ENCODE measurements at places on chromosomes 7 and 10.

GRCh38 chr10:69738858-69739435 is 62.8 kb upstream of the COL13A1 start:
- no peak for DNase-seq

GRCh38 chr7:82534684-82535083 is 91.1 kb upstream of the CACNA2D1 start:
- DNase-seq = no peak

GRCh38 chr10:83725567-83725966 is 413.7 kb upstream of the GHITM start:
- no peak for DNase-seq

DNA sequence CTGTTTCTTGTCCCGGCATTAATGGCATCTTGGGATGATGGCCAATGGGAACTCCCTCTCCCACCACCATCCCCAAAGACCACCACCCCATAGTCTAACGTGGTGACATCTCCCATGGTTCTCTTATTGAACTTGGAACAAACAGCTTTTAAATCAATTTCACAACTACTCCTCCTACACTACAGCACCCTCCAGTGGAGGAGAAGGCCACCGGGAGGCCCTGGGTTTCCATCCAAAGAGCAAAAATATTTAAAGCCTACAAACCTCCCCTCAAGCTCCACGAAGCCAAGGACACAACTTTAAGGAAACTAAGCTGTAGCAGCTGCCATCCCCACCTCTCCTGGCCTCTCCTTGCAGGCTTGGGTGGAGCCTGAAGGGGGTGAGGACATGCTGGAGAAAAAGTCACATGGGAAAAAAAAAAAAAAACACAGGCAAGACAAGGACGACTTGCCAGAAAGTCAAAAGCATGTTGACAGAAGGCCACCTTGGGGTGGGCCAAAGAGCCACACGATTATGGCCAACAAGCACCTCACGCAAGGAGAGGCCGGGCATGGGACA is 94.0 kb upstream of the LANCL2 start:
- no peak for DNase-seq

DNA sequence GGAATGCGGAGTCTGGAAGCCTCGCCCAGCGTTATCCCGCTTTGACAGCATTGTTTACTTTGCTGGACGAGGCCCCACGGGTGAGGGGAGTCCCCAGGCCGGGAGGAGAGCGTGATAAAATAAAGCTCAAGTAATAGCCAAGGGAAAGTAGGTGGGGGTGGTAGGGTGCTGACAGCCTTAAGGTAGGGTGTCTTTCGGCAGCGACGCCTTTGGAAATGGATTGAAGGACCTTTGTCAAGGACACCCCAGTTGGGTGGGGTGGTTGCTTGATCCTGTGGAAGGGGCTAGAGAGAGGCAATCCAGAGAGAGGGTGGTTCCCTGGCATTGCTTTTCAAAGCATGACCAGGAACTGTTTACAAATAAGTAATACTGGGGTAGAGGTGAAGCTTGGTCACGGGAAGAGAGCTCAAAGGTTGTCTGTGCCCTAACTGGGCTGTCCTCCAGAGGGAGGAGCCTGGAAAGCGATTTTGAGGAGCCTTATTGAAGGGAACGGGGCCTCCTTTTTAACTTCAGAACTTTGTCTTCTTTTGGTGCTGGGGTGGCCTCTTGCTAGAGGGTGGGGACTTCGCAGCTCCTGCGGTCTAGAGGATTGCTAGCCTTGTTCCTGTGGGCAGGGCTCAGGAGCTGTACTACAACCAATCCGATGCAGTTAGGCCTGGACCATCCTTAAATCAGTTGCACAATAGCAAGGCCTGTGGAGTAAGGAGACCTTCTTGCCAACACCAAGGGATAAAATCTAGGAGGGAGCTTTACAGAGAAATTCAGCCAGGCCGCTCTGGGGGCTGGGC is 1.3 kb downstream of the EIF4EBP2 start:
- no peak for DNase-seq

DNA sequence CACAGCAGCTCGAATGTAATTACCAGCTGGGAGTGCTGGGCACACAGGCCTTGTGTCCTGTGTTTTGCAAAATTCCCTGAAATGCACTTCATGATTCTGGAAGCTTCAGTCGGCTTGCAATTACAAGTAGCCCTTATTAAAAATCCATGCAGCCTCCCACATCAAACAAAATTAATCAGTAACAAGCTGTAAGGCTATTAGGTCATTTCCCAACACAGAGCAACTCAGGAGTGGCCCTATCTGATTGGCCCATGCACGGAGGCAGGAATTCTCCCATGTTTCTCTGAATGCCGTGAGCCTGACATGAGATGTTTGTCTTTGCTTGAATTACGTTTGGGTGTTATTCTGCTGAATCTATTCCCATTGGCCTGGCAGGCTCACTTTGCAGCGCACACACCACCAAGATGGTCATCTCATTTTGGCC is 36.9 kb downstream of the FOXL3 start:
- no peak for DNase-seq

DNA sequence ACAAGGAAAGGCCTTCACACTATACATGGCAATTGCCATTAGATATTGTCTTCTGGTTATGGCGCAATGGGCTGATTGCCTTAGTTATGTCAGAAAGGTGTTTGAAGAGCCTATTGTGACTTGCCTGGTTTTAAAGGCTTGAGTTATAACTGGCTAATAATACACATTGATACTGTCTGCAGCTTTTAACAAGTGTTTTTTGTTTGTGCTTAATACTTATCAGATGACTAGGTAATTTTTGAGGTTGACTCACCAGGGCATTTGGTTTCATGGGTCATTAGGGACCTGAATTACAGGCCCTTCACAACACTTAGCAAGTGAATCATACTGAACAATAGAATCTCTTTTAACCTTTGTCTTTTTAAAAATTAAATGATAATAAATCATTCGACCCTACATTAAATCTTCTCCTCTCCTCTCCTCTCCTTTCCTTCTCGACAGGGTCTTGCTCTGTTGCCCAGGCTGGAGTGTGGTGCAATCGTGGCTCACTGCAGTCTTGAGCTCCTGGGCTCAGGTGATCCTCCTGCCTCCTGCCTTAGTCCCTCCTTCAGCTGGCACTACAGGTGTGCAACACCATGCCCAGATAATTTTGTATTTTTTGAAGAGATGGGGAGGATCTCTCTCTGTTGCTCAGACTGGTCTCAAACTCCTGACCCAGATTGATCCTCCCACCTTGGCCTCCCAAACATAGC is 196.3 kb downstream of the JCAD start:
- no peak for DNase-seq

DNA sequence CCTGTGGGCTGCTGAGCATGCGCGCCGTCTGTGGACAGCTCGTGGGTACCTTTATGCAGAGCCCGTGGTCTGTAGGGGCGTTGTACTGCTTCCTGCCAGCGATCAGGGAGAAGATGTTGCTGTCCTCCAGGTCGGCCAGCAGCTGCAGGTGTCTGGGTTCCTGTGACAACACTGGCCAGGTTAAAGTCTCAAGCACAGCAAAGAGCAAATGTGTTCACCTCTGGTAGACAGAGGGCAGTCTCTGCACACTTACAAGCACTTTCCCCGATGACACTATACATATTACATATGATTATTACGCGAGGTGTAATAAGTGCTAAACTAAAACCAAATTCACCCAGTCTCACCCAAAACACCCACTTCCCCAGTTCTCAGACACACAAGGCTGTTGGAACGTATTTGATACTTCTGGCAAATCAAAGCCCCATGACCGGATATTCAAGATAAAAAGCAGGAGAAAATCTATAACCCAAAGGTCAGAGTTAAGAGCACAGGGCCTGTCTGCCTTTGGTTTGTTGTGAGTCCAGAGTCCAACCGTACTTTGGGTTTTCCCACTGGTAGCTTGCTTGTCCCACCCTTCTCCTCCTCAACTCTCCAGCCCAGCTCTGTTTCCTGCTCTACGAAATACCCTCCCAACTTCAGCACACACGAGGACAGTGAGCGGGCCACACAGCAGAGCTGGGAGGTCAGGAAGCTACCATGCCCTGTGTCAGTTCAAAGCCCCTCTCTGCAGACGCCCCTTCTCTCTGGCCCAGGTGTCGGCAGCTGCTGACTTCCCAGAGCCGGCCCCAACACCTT is 49.7 kb upstream of the DDC start:
- DNase-seq = no peak

DNA sequence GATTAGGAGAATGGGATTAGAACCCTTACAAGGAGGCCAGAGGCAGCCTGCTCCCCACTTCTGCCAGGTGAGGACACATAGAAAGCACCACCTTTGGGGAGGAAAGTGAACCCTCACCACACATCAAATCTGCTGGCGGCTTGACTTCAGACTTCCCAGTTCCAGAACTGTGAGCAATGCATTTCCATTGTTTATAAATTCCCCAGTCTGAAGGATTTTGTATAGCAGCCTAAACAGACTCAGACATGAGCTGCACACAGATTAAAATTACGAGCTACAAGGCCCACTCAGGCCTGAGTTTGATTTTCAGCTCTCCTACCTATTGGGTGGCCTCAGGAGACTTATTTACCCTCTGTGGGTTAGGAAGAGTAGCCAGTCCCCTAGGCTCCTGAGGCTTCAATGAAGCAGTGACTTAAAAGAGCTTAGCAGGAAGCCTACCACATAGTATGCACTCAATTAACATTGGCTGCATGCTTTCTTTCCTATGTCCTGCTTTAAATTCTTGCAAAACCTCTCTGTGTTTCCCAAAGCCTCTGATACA is 350.7 kb upstream of the ZMIZ1 start:
- DNase-seq = no peak

- no peak for DNase-seq
These were observed 109.5 kb downstream of the IDE start for GRCh38 chr10:92464364-92464763.

- no peak for DNase-seq
These were observed at the start of gene SMARCD3 for GRCh38 chr7:151248346-151249033. Gene SMARCD3, minus strand, starts transcription at chr7:151248694. Its CDS starts 132 bp downstream, at chr7:151248562.

DNA sequence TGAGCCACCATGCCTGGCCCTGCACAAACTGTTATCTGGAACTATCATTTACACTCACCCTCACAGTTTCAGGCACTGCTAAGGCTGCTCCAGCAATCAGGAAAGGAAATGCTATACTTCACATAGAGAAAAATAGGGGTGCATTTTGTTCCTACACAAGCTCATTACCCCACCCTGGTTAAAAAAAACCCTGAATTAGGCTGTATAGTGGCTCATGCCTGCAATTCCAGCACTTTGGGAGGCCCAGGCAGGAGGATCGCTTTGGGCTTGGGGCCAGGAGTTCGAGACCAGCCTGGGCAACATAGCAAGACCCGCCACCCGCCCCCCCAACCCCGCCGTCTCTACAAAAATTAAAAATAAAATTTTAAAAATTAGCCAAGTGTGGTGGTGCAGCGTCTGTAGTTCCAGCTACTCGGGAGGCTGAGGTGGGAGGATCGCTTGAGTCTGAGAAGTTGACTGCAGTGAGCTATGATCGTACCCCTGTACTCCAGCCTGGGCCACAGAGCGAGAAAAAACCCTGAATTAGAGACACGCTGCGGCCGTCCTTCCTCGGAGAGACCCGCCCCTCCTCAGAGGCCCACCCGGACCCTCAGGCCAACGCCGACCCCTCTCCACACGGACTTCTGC is 539 bp downstream of the PTCD1 start:
- DNase-seq = no peak
